ENCODE measurements at places on chromosomes 12 and 14.

- no peak for DNase-seq
These were observed 28.8 kb upstream of the BCAT1 start for GRCh38 chr12:24977711-24978110.

DNA sequence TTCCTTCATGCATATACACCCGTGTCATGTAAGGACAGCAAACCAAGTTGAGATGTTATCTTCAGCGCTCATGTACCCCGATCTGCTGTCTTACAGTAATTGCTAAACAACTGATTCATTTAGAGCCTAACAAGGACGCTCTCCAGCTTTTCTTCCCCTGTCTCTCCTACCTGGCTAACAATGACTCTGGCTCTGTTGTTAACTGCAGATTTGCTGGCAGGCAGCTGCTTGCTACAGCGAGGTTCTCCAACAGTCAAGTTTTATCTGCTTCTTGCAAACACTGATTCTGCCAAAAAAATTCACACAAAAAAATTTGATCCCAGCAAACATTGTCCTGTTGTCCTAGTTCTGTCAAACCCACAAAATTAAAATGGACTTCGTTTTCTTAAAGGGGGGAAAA lies 101.6 kb downstream of the OTX2 start:
- no peak for DNase-seq

DNA sequence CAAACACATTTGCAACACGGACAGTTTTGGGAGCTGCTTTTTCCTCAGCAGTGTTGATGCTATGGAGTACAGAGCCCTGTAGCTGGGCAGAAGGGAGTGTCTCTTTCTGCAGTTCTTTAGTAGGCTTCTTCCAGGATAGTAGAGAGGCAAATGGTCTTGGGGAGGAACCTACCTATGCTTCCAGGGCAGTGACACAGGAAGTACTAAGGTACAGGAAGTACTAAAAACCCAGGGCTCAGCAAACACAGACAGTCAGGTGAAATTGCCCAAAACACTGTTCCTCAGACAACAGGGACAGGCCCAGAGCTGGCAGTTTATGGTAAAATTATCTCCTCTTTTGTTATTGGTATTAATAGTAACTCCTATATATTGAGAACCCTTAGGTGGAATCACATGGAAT lies 217.6 kb downstream of the TTC8 start:
- DNase-seq: no peak

DNA sequence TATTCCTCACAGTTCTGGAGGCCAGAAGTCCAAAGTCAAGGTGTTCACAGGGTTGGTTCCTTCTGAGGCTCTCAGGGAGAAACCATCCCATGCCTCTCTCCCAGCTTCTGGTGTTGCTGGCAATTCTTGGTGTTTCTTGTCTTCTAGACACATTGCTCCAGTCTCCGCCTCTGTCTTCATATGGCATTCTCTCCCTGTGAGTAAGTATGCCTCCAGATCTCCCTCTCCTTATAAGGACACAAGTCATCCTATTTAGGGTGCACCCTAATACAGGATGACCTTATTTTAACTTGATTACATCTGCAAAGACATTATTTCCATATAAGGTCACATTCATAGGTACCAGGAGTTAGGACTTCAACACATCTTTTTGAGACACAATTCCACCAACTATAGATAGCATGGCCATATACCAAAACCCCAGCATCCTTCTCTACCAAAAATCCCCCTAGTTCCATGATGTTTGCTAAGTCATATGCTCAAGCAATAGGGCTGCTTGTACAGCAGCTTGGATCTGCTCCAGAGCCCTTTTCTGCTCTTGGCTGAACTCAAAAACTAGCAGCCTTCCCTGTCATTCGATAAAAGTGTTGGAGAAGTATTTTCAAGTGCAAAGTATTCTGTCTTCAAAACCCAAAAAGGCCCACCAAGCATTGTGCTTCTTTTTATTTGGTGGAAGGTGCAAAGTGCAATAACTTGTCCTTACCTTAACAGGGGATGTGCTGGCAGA lies 79.2 kb upstream of the CMKLR1 start:
- DNase-seq: no peak

GRCh38 chr12:55816881-55817344 lies 611 bp downstream of the SARNP start:
- DNase-seq: no peak

DNA sequence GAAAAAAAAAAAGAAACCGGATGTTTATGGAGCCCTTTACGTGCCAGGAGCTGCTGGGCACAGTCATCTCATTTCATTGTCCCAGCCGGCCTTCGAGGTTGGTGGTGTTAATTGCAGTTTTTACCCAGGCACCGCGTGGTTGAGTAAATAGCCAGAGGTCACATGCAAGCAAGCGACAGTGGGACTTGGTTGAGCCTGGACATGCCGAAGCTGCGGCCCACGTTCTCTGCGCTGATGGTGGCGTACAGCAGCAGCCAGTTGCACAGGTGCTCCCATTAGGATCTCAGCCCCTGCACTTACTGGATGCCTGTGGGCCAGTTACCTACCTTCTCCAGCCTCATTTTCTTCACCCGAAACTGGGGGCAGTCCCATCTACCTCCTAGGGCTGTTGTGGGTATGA lies 54.0 kb downstream of the TSPAN9 start:
- no peak for DNase-seq

DNA sequence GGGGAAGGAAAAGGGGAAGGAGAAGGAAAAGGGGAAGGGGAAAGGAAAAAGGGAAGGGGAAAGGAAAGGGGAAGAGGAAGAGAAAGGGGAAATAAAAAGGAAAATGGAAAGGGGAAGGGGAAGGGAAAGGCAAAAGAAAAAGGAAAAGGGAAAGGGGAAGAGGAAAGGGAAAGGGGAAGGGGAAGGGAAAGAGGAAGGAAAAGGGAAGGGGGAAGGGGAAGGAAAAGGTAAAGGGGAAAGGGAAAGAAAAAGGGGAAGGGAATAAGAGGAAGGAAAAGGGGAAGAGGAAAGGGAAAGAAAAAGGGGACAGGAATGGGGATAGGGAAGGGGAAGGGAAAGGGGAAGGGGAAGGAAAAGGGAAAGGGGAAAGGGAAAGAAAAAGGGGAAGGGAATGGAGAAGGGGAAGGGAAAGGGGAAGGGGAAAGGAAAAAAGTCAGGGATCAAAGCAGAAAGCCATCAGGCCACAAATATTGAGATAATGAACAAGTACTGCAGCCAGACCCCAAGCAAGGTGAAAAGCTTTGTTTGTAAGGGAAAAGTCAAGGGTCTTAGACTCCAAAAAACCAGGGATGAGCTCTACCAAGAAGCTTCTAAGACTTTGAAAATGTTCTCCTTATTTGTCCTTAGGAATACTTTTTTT lies 20.0 kb downstream of the DICER1 start:
- no peak for DNase-seq

GRCh38 chr14:23432102-23432925 lies 3.1 kb downstream of the MYH7 start:
- no peak for DNase-seq

DNA sequence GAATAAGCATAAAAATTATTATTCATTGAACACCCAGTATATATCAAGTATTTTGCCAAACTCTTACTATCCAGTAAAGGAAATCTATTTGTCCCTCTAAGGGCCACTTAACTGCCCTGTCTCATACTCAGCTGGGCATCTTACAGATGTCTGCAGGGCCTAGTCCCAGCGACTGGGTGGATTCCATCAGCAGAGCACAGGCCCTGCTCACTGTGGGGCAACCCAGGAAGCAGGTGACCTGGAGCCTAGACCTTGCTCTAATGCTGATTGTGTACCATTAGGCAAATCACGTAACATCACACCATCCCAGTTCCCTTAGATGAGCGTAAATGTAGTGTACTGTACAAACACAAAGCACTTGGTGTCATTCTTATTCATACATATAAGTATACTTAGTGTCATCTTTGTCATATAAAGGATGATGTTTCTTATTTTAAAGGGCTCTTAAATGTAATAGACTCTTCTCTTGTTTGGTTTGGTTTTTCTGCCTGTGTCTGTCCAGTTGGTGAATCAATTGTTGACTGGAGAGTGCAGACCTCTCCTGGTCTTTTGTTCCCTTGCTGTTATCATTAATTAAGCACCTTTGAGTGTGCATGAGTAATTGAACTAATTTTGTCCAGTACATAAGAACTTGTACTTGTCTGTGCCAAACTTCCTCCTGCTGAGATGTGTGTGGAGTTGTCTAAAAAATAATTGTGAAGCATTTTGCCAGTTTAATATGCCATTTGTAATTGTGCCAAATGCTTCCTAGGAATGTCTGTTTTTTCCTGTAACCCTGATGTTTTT lies 49.3 kb downstream of the RAB35 start:
- no peak for DNase-seq

- no peak for DNase-seq
These were observed 434.6 kb upstream of the RGS6 start for GRCh38 chr14:71497645-71498086.

GRCh38 chr14:37711831-37712475 lies 116.5 kb downstream of the TTC6 start:
- no peak for DNase-seq

DNA sequence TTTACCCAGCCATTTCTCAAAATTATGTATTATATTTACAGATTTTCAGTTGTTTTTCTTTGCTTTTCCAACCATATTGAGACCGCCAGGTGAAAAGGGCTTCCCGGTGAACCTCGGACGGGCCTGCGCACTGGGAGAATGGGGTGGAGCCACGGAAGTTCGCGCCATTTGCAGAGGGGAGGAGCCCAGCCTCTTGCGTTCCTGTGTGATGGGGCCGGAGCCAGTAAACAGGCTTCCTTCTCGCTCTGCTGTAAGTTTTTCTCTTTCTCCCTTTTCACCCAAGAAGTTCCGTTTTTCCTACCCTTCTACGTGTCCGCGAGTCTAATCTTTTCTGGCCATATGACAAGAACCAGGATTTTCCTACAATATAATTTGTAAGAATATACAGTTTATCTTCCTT lies 1108.8 kb upstream of the SEL1L start:
- no peak for DNase-seq

- no peak for DNase-seq
These were observed 257.4 kb upstream of the TMTC1 start for GRCh38 chr12:30041096-30041495.

DNA sequence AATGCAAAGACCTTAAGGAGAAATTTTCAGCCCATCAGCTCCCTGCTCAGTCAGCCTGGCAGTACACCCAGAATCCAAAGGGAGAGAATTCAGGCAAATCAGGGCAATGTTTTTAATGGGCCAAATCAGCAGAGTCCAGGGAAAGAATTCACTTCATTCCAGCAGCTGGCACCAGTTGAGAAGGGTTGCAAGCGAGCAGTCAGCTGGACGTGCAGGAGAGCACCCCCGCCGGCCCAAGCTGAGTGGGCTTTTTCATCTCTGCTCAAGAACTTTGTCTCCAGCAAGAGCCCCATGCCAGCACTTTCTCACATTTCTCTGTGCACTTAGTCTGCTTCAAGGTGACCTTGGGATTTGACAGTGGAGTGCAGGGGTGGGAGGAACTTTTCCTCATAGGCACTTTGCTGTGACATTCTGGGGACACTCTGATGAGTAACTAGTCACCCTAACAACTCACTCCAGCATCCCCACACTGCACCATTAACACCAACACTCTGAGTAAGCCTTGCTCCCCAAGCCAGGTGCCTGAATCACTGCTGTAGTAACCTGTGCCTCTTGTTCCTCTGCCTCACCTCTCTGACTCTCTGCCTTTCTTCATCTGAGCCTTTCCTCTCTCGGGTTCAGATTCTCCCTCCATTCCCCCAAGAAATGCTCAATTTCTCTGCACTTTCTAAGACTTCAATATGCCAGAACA lies 2.2 kb downstream of the ENDOU start:
- DNase-seq: no peak

GRCh38 chr12:91902860-91903683 lies 242.6 kb downstream of the BTG1 start:
- DNase-seq: no peak

DNA sequence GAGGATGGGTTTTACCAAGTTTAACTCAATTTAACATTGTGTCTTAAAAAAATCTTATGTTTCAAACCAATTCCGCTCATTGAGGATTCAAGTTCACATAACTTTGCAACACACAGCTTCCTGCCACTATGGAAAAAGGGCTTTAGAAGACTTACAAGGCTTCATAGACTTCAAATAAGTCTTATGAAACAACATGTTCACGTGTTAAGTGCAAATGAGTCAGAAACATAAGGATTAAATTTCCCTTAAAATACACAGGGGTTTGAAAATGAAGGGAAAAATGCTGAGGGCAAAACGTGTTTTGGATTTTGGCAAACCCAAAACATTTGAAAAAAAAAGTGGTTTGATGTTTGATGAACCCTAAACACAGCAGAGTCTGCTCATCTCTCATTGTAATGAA lies 364.8 kb downstream of the BMP4 start:
- DNase-seq: no peak

DNA sequence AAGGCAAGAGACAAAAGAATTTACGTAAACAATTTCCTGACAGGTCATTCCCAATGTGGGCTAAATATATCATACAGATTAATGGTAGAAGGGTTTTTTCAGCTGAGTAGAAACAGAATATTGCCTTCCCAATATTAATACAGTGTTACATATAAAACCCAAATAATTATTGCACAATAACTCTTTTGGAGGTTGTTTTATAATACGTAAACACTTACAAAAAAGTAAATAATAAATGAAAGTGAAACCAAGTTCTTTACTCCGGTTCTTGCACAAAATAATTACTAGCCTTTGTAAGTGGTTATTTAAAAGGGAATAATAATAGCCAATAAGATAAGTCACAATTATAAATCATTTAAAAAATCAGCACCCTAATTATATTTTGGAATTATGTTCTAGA lies 118.6 kb upstream of the SSTR1 start:
- no peak for DNase-seq

DNA sequence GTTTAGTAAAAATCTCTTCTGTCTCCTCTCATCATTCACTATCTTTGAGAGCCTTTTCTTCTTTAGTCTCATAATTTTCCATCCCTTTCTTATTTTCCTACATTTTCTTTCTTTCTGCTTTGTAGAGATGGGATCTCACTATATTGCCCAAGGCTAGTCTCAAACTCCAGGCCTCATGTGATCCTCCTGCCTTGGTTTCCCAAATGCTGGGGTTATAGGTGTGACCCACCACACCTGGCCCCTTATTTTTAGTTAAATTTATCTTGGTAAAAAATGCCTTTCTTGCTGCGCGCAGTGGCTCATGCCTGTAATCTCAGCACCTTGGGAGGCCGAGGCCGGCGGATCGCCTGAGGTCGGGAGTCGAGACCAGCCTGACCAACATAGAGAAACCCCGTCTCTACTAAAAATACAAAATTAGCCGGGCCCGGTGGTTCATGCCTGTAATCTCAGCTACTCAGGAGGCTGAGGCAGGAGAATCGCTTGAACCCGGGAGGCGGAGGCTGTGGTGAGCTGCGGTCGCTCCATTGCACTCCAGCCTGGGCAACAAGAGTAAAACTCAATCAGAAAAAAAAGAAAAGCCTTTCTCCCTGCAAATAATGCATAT lies 996 bp downstream of the SLC2A3 start:
- peak; percentile 12 for DNase-seq

DNA sequence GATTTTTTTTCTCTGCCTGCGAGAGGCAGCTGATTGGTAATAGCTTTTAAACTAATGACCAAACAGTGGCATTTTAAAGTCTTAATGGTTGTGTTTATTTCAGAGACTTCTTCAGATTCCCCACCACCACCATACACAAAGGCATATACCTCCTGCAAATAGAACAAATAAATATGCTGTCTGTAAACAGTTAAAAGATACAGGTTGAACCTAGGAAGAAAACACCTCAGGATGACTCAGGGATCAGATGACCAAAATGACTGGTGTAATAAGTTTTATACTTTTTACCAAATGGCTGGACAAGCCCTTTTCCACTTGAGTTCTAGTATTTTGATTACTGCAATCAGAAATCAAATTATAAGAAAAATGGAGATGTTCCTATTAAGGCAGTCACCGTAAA lies 364.1 kb downstream of the PAWR start:
- no peak for DNase-seq

GRCh38 chr12:92930421-92930820 lies 1.3 kb upstream of the EEA1 start:
- no peak for DNase-seq

GRCh38 chr12:30090258-30090657 lies 306.5 kb upstream of the TMTC1 start:
- DNase-seq: no peak

Measured in activated naive CD4-positive, alpha-beta T cell treated with Interleukin-2 at 50 U/mL for 16 hours (primary cell).